ENCODE measurements at places on chromosomes 1 and 21.
A peak's percentile ranks its signal among the peaks of the same experiment; 100 is the strongest.

- no peak for DNase-seq
Observed at GRCh38 chr1:228349701-228350171, 56.9 kb downstream of the TRIM11 start.

GRCh38 chr1:25954282-25954938 is 43.5 kb downstream of the PAFAH2 start:
- no peak for DNase-seq

GRCh38 chr21:28380241-28380640 is 612.4 kb downstream of the LTN1 start:
- DNase-seq, result no peak

DNA sequence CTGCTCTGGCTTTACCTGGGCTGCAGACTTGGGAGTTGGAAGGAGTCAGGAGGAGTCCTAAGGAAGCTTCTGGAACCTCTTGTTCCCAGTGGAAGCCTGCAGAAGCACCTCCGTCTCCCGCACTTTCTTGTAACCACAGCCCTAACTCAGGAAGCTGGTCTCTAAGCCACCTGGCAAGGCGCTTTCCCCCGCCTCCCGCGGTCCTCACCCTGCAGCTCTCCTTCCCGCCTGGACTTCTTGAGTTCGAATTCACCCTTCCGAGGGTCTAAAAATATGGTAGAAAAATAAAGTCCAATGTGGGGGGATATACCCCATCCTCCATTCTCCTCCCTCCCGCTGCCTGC is 15.1 kb downstream of the PAX7 start:
- DNase-seq, result no peak

- DNase-seq, result peak; percentile 43
Observed at GRCh38 chr1:218665221-218665620, 320.1 kb downstream of the TGFB2 start.

- DNase-seq, result no peak
Observed at GRCh38 chr1:94616506-94616905, 74.9 kb upstream of the F3 start.

- no peak for DNase-seq
Observed at GRCh38 chr1:21175324-21175669, 1.4 kb downstream of the EIF4G3 start.

- no peak for DNase-seq
Observed at GRCh38 chr1:11479375-11479979, 522 bp downstream of the DISP3 start.

Data from AG09309 (cell line).